Common myeloid progenitor, CD34-positive (primary cell): ENCODE measurements at places on chromosomes 16 and 17.

- DNase-seq, result no peak
Observed at GRCh38 chr16:82405736-82406135, 221.0 kb upstream of the CDH13 start.

DNA sequence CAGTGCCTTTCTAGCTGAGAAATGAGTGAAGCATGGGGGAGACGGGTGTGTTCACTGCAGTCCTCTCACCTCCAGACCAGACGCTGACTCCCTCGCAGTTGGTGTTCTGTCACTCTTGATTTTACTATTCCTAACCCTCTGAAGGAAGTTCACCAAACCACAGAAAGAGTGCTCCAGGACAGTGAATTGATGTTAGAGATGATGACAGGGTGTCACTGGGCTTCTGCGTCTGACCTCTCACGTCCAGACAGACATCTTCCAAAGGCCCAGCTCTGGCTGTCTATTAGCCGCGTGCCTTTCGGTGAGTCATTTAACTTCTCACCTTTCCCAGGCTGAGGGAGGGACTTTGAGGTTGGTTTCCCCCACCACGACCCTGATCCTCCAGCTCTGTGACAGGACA lies 8.2 kb downstream of the CRAMP1 start:
- DNase-seq, result no peak

DNA sequence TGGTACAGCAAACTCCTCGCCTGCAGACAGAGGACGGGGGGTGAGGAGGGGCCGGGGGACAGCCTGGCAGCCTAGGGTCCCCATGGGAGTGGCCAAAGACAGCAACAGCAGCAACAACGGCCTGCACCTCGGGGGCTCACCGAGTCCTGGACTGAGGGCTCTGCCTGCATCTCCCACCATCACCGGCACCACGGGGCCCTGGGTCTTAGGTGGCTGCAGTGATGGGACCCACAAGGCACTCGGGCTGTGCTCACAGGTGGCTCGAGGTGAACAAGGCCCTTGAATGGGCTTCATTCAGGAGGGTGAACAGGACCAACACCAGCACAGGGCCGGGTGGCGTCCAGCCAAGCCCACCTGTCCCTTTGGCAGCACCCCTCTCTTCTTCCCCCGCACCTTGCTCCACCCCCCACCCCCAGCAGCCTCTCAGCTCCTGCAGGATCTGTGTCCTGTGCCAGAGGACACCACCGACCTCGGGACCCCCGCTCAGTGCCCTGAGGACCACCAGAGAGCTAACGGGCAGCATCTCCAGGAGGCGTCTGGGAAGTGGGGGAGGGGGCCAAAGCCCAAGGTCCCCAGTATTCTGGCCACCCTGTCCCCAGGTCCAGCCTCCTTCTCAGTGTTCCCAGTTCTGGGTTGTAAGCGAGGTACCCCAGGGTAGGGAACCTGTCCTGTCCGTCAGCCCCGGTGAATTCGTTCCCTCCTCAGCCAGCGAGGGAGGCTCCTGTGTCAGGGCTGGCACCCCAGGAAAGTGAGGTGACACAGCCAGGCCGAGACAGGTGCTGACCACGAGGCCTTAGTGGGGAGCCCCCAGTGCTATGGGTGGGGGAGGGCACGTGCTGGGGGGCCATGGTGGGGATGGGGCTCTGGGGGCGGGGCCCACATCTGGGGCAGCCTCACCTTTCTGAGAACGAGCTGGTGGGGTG lies 94.3 kb downstream of the TBC1D16 start:
- no peak for DNase-seq

GRCh38 chr17:10741416-10742135 lies 11.8 kb upstream of the TMEM220 start:
- DNase-seq, result no peak

DNA sequence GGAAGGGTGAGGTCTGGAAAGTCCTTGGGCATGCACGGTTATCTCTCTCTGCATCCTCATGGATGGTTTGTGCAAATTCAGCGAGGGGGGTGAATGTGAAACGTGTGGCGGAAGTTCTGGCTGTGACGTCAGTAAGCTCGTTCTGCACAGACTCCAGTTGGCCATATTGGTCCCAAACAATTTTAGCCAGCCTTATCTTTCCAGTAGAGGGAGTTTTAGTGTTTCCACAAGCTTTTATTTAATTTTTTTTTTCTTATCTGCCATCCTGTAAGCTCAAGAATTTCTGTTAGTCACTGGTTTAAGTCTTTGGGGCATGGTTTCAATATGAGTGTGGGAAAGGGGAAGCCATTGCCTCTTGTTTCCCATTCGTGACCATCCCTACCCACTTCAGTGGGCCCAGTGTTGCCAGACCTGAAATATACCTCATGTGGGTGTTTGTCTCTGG lies 39.0 kb downstream of the HLF start:
- no peak for DNase-seq

DNA sequence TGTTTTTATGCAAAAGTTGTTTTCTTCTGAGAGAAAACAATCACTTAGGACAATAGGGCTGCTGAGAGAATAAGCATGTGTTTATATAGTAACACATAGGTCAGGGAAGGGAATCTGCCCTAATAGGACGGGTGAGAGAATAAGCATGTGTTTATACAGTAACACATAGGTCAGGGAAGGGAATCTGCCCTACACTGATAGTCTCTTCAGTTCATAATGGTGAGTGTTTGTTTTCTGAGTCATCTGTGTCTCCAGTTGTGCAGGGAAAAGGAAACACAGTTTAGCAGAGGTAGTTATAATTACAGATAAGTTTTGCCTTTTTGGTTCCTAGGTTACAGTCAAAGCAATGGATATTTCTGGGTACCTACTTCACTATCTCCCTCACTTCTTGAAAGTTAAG lies 252.3 kb upstream of the CA10 start:
- no peak for DNase-seq

DNA sequence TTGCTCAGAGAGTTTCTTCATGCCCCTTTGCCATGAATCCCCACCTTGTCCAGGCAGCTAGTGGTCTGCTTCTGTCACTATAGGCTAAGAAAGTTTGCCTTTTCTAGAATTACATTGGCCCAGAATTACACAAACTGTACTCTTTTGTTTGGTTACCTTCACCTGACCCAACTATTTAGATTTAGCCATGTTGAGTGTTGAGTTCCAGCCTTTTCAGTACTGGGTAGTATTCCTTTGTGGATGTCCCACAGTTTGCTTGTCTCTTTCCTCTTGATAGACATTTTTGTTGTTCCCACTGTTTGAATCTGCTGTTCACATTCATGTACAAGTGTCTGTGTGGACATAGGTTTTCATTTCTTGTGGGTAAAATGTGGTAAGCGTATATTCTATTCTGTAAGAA lies 22.3 kb downstream of the USP10 start:
- no peak for DNase-seq

DNA sequence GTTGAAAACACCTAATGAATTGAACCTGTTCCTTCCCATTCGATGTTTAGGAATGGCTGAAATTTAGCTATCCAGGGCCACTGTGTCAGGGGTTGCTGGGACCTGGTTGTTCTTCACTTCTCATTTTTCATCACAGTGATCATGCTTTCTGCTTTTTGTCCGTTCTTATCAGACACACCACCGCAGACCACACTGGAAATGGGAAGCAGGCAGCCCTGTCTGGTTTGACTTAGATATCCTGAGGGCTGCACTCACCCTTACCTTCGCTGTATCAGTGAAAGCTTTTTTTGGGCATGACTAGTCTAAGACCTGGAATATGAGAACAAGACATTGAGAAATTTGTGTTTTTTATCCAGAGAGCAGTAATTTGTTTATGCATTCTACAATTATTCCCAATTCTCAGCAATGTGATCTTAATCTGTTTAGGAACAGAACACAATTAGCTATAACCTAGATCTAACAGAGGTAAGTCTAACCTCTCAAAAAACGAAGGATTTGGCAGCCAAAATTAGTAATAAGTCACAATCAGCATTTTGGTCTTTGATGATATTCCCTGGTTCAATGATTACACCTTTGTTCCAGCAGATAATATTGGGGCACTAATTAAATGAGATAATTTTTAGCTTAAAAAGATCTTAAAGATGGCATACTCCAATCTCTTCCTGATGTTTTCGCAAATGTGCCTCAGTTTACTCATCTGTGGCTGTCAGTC lies 126.0 kb upstream of the GOT2 start:
- DNase-seq, result peak; percentile 95

DNA sequence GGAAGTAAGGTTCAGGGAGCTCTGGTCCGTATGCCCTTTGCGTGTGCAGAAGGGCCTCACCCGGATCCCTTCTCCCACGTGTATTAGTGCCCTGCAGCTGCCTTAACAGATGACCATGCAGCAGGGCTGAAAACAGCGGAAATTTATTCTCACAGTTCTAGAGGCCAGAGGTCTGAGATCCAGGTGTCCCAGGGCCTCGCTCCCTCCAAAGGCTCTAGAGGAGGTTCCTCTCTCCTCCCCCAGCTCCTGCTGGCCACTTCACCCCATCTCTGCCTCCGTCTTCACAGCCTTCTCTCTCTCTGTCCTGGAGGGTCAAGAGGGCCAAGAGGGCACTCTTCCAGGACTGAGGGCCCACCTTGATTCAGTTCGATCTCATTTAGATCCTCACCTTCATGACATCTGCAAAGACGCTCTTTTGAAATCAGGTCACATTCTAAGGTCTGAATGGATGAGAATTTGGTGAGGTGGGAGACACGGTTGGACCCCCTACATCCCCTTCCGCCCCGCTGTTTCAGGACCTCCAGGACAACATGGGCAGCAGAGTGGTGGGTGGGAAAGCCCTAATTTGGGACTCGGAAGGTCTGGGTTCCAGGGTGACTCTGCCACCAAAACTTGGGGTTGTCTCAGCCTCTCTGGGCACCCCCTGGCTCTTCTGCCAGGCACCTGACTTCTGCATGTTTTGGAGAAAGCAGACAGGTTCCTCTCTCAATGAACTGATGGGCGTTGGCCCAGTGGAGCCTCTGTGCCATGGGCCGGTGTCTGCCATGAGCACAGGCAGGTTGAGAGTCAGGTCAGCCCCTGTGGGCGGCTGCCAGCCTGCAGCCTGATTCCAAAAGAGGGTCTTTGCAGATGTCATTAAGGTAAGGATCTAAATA lies 361.2 kb downstream of the SEC14L1 start:
- no peak for DNase-seq

DNA sequence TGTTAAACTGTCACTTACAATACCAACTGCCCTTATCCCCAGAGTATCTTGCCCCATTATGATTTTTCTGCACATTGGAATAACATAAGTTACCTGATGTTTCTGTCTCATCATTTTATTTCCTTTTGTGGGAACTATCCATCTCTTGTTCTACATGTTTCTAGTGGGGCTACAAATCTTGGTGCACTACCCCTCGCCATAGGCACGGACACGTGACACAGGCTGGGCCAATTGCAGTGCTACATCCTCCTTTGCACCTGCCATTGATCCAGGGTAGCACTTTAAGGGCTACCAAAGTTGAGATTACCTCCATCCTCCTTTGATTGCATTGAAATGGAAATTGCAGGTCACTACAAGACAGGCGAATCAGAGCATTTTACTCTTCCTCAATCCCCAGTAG lies 14.2 kb upstream of the SYT17 start:
- DNase-seq, result no peak

- DNase-seq, result no peak
Observed at GRCh38 chr17:77376795-77377709, 236.3 kb downstream of the SEC14L1 start.

DNA sequence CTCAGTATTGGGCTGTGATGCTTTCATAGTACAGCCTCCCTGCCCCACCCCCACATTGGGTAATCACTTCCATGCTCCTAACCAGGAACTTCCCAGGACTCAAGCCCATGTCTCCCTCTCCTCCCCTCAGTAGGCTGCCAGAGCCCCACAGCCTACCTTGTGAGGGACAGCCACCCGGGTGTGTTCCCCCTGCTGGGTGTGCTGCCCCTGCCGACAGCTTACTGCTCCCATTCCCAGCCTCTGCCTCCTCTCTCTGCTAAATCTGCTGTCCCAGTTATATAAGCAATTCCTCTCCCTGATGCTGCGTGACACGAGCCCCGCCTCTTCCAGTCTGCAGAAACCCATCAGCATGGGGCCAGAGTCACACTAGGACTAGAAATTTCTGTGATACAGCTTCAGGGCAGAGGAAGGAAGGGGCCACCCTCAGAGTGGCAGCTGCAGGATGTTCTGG lies at the start of gene RSKR:
TSS of gene RSKR (minus strand) at position 255 of the 451 bp plus-strand sequence. CDS start at position 231, 24 bp downstream.
- DNase-seq, result peak; percentile 84

DNA sequence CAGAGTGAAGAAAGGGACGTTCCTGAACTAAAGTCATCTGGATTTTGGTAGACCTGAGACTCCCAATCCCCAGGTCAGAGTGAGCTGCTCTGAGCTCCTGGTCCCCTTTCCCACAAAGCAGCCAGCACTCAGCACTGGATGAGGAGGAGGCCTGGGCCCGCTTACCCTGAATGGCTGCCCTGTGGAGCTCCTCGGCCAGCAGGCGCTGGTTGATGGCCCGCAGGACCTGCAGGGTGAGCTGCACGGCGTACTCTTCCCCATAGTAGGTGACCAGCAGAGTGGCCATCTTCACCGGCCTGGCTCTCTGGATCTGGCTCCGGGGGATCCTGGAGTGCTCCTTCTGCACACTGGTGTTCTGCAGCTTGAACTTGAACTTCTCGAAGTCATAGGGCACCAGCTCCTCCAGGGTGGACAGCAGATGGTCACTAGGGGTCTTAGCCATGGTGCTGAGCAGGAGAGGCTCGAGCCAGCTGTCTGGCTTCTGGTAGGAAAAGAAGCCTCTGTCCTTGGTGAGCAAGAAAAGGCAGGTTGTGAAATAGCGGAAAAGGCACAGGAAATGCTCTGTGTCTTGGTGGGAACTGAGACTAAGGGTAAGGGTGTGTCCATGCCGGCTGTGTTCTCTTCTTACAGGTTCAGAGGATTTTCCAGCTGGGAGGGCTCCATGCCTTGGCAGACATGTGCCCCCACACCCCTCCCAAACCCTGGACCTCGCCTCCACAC lies at the start of gene MEFV:
TSS of gene MEFV (minus strand) at position 488 of the 720 bp plus-strand sequence. CDS start at position 442, 46 bp downstream.
- DNase-seq, result no peak

DNA sequence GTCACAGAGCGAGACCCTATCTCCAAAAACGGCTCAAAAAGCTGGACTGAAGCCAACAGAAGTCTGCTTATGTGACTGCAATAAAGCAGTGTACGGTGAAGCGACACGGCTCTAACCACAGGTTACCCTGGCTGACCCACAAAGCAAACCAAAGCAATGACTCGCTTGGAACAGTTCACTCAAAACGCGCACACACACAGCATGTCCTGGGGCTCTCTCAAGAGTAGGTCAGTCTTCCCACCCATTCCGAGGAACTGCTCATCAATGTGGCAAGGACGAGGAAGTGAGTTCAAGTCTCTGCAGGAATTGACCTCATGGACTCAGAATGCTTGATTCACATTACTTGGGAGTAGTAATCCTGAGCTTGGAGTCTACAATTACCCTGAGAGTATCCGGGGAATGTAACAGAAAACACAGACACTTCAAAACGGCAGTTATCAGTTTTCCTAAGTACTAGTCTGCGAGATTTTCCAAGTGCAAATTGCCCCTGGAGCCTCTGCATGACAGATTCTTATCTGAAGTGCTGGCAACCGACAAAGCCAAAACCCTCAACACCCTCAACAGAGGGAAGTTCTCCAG lies 25.4 kb downstream of the PELP1 start:
- DNase-seq, result peak; percentile 29

- DNase-seq, result peak; percentile 17
Observed at GRCh38 chr17:4142107-4142900, 526 bp downstream of the ZZEF1 start.

DNA sequence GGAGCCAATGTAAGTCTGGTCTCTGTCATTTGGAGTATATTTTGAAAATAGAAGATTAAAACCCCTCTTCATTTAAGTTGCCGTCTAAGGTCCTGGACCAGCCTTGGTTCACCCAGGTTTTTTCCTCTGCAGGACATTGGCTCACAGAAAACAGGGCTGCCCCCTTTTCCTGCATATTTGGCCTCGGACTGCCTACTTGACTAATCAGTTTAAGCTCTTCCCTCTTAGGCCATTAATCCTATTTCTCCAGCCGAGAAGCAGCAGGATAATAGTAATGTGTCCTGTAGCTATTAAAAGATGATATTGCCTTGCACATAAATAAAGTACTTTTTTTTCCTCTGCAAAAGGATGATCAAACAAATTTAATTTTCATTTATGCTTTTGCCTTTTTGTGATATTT lies 52.1 kb downstream of the PRKCA start:
- no peak for DNase-seq
